ENCODE measurements at places on chromosomes 6 and 20.

DNA sequence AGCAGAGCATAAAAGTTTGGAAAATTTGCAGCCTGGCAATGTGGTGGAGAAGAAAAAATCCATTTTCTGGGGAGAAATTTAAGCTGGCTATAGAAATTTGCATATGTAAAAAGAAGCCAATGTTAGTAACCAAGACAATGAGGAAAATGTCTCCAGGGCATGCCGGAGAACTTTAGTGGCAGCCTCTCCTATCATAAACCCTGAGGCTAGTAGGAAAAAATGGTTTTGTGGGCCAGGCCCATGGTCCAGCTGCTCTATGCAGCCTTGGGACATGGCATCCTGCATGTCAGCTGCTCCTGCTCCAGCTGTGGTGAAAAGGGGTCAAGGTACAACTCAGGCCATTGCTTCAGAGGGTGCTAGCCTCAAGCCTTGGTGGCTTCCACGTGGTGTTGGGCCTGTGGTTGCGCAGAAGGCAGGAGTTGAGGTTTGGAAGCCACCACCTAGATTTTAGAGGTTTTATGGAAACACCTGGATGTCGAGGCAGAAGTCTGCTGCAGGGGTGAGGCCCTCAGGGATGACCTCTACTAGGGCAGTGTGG is 101.8 kb upstream of the SYNCRIP start:
- no peak for DNase-seq

GRCh38 chr6:165663736-165664558 is 906 bp upstream of the PDE10A start:
- DNase-seq, result no peak

DNA sequence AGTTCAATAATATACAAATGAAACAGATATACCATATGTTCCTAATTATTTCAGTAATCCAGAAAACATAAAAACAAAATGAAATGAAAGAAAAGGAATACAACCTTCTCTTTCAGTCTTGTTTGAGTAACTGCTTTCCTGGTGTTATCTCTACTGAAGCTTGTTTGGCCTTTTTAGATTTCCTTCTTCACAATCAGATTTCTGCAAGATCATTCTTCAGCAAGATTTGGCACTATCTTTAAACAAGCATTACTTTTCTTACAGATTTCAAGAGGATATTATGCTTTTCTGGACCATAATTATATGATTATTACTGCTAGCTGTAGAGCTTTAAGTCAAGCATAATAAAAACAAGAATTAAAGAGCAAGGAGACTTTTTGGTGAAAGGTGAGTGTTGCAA is 120.2 kb downstream of the MYB start:
- no peak for DNase-seq

DNA sequence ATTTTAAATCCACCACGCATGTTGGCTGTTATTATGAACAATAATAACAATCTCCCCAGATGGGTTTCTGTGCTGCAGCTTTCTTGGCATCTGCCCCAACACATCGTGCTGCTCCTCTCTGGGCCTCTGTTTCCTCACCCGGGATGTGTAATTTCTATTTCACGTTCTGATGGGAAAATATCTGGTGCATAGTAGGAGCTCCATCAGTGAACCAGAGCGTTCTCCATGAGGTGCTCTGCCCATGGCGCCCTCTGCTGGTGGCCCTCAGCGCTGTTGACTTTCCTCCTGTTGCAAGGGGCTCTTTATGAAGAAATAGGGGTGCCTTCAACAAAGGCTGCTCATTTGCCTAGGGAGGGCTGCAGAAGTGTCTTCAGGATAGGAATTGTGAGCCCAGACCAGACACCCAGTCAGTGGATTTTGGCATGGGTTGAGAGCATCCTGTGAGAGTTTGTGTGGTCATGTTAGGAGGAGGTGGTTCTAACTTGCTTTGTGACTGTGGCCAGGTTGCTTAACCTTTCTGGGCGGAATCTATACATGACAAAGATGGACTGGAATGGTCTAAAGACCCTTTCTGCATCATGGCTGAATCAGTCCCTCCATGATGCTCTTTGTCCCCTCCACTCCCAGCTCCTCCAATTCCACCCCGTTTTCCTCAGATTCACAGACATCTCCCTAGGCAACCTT is 8.1 kb downstream of the SCRT2 start:
- peak; percentile 67 for DNase-seq

DNA sequence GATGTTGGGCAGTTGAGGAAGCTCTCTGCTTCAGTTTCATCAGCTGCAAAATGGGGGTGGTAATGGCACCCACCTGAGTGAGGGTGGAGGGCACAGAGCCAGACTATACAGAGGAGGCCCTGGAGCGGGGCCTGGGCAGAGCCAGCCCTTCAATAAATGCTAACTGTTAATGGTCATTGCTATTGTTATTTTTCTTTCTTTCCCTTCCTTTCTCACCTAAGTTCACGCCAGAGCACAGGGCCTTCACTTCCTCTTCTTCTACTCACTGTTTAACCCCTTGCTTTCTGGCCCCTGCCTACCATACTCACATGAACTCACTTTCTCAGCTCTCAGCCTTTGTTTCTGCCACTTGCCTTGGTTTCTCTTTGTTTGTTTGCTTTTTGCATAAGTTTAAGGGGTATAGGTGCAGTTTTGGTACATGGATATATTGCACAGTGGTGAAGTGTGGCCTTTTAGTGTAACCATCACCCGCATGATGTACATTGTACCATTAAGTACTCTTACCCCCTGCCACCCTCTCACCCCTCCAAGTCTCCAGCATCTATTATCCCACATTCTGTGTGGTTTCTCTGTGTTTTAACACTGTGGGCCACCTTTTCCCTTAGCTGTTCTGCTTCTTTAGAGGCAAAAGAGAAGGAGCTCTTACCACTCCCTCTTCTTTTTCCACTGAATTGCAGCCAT is 7.5 kb upstream of the RREB1 start:
- DNase-seq, result no peak

- peak; percentile 37 for DNase-seq
Measured at GRCh38 chr6:32627831-32628230, 9.4 kb upstream of the HLA-DQA1 start.

- no peak for DNase-seq
Measured at GRCh38 chr6:12066297-12066696, 54.2 kb downstream of the HIVEP1 start.

DNA sequence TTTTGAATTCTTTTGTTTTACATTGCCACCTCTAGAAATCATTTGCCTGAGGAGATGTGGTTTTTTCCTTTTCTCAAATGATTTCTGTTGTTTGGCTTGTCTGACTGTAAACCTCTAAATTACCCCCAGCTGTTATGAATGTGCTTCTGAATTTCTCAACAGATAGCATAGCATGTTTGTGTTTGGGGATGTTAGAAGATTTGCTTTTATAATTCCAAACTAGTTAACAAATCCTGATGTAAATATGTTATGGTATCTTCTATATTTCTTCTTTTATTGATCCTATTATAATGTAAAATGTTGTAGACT is 31.6 kb upstream of the EZR start:
- DNase-seq, result no peak

GRCh38 chr20:34514897-34515483 is 1.2 kb upstream of the DYNLRB1 start:
- DNase-seq, result no peak

DNA sequence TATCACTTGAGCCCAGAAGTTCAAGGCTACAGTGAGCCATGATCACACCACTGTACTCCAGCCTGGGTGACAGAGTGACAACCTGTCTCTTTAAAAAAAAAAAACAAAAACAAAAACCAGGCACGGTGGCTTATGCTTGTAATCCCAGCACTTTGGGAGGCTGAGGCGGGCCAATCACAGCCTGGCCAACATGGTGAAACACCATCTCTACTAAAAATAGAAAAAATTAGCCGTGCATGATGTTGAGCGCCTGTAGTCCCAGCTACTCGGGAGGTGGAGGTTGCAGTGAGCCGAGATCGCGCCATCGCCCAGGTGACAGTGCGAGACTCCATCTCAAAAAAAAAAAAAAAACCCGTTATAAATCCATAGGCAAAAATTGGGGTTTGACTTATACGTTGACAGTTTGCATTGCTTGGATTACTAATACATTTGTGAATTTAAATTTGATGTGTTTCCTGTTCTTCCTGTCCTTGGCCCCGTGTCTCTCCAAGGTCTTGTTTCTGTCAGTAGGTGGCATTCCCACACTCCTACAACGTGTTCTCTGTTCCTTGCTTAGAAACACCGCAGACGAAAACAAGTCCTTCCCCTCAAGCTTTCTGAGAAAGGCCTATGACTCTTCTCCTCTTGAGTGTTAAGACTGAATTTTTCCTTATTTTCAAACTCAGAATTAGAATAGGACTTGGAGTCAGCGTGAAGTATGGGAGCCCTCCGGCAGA is 147.0 kb downstream of the DTNBP1 start:
- no peak for DNase-seq

DNA sequence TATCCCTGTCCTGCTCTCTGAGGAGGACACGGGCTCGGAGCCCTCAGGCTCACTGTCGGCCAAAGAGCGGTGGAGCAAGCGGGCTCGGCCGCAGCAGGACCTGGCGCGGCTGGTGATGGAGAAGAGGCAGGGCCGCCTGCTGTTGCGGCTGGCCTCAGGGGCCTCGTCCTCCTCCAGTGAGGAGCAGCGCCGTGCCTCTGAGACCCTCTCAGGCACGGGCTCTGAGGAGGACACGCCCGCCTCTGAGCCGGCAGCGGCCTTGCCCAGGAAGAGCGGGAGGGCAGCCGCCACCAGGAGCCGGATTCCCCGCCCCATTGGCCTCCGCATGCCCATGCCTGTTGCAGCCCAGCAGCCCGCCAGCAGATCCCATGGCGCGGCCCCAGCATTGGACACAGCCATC is 14.2 kb upstream of the SLC22A7 start:
- DNase-seq, result no peak

DNA sequence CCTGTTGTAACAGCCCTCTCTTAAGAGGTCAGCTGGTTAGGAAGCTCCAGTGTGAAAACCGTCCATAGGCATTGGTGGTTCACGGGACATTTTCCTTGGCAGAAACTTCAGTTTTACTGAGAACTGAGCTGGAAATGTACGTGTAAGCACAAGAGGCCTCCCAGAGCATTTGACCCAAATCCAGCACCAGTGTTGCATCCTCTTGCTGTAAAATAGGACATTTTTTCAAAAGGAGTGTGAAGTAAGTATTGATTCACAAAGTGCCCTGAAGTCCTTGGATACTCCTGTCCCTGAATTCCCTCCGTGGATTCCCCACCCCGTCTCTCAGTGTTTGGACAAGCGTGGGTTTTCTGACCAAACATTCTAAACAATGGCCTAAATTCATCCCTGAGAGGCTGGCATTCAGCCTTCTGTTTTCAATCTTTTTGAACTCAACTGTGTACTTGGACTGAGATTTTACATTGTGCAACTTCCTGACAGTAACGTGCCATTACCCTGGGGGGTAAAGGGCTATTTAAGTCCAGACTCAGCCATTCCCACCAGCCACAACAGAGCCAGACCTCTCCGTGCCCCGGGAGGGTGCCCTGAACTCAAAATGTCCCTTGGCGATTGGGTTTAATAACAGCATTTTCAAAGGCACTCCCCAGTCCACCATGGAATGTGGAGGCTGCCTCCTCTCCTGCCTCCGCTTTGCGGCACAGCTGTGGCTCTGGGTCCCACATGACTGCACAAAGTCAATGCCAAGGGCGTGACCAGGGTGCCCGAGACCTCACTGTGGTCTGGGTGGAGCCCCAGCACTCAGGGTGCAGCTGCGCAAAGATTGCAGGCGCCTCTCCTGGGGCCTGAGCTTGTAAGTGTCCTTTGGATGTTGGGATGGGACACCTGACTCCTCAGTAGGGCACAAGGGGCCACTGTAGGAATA is 92.7 kb upstream of the AFDN start:
- DNase-seq, result no peak

DNA sequence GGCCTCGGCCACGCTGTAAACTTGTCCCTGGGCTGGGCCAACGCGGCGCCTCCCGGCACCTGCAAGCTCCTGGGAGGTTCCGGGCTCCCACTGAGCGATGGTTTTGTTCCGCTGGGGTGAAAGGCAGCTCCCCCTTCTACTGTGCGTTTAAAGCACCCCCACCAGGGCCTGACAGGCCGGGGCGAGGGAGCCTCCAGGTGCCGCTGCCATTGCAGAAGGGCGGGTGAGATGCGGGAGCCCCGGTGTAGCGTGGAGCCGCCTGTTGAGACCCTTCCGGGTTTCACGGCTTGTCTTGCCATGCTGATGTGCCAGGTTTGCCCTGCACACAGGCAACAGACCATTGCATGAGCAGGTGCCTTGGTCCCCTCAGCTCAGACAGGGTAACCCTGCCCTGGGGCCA is 2.9 kb downstream of the COL20A1 start:
- no peak for DNase-seq

- DNase-seq, result no peak
Measured at GRCh38 chr6:105755885-105756284, 330.3 kb upstream of the PRDM1 start.

DNA sequence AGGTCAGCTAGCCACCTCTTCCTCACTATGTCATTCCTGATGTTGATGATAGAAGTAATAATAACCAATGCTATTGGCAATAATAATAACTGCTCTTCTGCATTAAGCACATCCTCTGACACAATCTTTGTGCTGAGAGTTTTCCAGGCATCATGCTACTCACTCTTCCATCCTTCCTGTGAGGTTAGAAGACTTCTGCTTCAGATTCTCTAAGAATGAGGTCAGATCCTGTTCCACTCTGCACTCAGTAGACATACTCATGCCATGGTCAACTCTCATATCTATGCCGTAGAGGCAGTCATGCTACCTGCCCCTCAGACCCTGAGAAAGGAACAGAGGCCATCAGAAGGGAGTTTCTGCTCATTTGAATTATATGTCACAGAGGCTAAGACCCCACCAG is 98.1 kb upstream of the TOP1 start:
- no peak for DNase-seq

DNA sequence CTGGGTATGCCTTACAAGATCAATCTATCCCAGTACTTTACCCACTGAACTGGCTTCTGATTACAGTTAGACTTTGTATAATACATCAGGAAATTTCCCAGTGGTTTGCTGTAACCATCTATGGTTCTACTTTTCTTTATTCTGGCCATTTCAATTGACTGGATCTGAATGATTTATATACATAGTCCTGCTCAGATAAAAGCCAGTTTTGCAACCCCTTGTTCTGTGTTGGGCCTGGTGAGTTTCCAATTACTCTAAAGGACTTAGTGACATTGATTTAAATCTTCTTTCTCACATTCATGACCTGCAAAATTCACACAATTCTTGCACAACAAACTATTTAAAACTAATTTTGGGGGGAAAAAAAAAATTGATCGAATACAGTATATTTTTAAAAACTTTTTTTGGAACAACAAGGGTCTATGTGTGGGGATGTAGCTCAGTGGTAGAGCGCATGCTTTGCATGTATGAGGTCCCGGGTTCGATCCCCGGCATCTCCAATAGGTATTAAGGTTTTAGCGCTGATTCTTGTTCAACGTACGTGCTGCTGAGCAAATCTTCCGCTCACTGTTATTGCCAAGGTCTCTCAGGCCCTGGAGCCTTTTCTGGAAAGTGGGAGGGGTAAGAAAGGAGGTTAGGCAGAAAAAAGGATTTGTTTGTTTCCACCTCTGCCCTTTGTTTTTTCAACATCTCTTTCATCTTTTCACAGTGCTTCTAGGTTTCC is 117.5 kb downstream of the GPX5 start:
- DNase-seq, result peak; percentile 27
